A549 treated with GW870086 at 1 μM for 4 hours (cell line): ENCODE measurements at places on chromosomes 2 and 18. TPM values are rescaled to one million over a fixed set of nuclear protein-coding genes. Genes with fewer than 3 reads are reported as not detected.

The VIL1 gene
- 0.08 to 0.68 TPM (median 0.27 TPM) in 5 replicates for total RNA-seq

The DYNAP gene
- total RNA-seq, result not detected in 5 replicates

The ALLC gene
- total RNA-seq, result 0.08 TPM in 1 of 5 replicates, not detected in the others

The COBLL1 gene
- 3.9 to 5.8 TPM (median 4.6 TPM) in 5 replicates for total RNA-seq

The PPP3R1 gene
- total RNA-seq, result 52.2 to 67.5 TPM (median 59.8 TPM) in 5 replicates

The UGT1A3 gene
- total RNA-seq, result 0.07 TPM in 1 of 5 replicates, not detected in the others

The TMEM214 gene
- total RNA-seq, result 54.4 to 68.6 TPM (median 67.5 TPM) in 5 replicates

The ADAM23 gene
- 5.5 to 9.9 TPM (median 9.5 TPM) in 5 replicates for total RNA-seq

The CD8B2 gene
- total RNA-seq, result not detected in 5 replicates

The LIMS3 gene
- total RNA-seq, result not detected in 5 replicates

The COPS8 gene
- total RNA-seq, result 114 to 135 TPM (median 118 TPM) in 5 replicates

The EN1 gene
- total RNA-seq, result 0.58 to 1.1 TPM (median 0.87 TPM) in 5 replicates

The GTF3C2 gene
- 56.5 to 64.6 TPM (median 61.4 TPM) in 5 replicates for total RNA-seq

The RALBP1 gene
- total RNA-seq, result 25.1 to 32.2 TPM (median 29.6 TPM) in 5 replicates

The PMAIP1 gene
- 14.2 to 18.0 TPM (median 15.6 TPM) in 5 replicates for total RNA-seq

The TUBA4B gene
- 0.13 to 0.34 TPM (median 0.19 TPM) in 3 of 5 replicates, not detected in the others for total RNA-seq

The LRP1B gene
- 0.01 TPM in 2 of 5 replicates, not detected in the others for total RNA-seq

The SCN9A gene
- total RNA-seq, result 2.6 to 5.0 TPM (median 4.2 TPM) in 5 replicates

The KIF5C gene
- 0.30 to 0.39 TPM (median 0.32 TPM) in 5 replicates for total RNA-seq

The CNPPD1 gene
- total RNA-seq, result 37.6 to 45.1 TPM (median 44.4 TPM) in 5 replicates

The CCDC102B gene
- total RNA-seq, result 0.17 to 0.97 TPM (median 0.37 TPM) in 5 replicates

The MFF gene
- total RNA-seq, result 103 to 109 TPM (median 108 TPM) in 5 replicates

The HOXD9 gene
- 0.78 to 1.7 TPM (median 1.2 TPM) in 5 replicates for total RNA-seq

The MROH2A gene
- total RNA-seq, result 0.09 to 0.21 TPM (median 0.12 TPM) in 3 of 5 replicates, not detected in the others

The MLPH gene
- total RNA-seq, result 236 to 318 TPM (median 297 TPM) in 5 replicates

The CYS1 gene
- total RNA-seq, result 1.2 to 1.5 TPM (median 1.3 TPM) in 5 replicates

The UGT1A4 gene
- not detected in 5 replicates for total RNA-seq

The CRACDL gene
- total RNA-seq, result 3.2 to 4.4 TPM (median 3.2 TPM) in 5 replicates

The PLGLB2 gene
- total RNA-seq, result 0.17 to 0.34 TPM in 2 of 5 replicates, not detected in the others

The PLB1 gene
- total RNA-seq, result 0.99 to 1.8 TPM (median 1.6 TPM) in 5 replicates

The MYL12B gene
- 393 to 421 TPM (median 397 TPM) in 5 replicates for total RNA-seq

The HS1BP3 gene
- total RNA-seq, result 37.8 to 46.1 TPM (median 44.9 TPM) in 5 replicates

The ZSWIM2 gene
- not detected in 5 replicates for total RNA-seq

The IL1RL2 gene
- total RNA-seq, result 0.05 TPM in 1 of 5 replicates, not detected in the others

The UPP2 gene
- not detected in 5 replicates for total RNA-seq
